ENCODE measurements at places on chromosomes 1 and 21. TPM values are rescaled to one million over a fixed set of nuclear protein-coding genes. Genes with fewer than 3 reads are reported as not detected.

MYOG gene
- not detected for total RNA-seq

GRCh38 chr1:100869996-100870395 is 24.6 kb downstream of the EXTL2 start:
- DNase-seq, result no peak

GRCh38 chr1:241950390-241950789 is 7.2 kb upstream of the BECN2 start:
- no peak for DNase-seq

GRCh38 chr1:247407180-247407616 is 8.8 kb upstream of the NLRP3 start:
- peak; percentile 28 for DNase-seq

- DNase-seq, result peak; percentile 65
Measured at GRCh38 chr1:8113262-8114220, 87.4 kb upstream of the ERRFI1 start.

DNA sequence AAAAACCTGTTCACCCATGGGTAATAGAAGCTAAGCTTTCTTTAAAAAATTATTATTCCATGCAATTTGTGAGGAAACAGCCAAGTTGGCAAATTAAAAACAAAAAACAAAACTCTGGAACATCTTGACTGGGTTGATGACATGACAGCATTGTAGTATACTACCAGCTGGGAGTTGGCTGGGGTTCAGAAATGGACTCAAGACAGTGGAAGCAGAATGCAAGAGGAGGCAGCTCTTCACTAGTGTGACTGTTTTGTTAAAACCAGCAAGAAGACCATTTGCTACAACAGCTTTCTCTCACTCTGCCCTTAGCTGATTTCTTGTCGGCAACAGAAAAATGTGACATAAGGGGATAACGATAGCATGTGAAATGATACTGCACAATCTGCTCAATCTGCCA is 1298.9 kb upstream of the ADGRL4 start:
- DNase-seq, result no peak

GRCh38 chr1:2301607-2302291 is 73.6 kb downstream of the SKI start:
- no peak for DNase-seq

GRCh38 chr1:86247597-86248279 is 91.2 kb upstream of the COL24A1 start:
- DNase-seq, result no peak

FNDC7 gene
- total RNA-seq, result 0.20 TPM

Measured in CD4-positive, CD25-positive, alpha-beta regulatory T cell (primary cell).